ENCODE measurements at places on chromosomes 5 and 9. TPM values are rescaled to one million over a fixed set of nuclear protein-coding genes. Genes with fewer than 3 reads are reported as not detected.

DNA sequence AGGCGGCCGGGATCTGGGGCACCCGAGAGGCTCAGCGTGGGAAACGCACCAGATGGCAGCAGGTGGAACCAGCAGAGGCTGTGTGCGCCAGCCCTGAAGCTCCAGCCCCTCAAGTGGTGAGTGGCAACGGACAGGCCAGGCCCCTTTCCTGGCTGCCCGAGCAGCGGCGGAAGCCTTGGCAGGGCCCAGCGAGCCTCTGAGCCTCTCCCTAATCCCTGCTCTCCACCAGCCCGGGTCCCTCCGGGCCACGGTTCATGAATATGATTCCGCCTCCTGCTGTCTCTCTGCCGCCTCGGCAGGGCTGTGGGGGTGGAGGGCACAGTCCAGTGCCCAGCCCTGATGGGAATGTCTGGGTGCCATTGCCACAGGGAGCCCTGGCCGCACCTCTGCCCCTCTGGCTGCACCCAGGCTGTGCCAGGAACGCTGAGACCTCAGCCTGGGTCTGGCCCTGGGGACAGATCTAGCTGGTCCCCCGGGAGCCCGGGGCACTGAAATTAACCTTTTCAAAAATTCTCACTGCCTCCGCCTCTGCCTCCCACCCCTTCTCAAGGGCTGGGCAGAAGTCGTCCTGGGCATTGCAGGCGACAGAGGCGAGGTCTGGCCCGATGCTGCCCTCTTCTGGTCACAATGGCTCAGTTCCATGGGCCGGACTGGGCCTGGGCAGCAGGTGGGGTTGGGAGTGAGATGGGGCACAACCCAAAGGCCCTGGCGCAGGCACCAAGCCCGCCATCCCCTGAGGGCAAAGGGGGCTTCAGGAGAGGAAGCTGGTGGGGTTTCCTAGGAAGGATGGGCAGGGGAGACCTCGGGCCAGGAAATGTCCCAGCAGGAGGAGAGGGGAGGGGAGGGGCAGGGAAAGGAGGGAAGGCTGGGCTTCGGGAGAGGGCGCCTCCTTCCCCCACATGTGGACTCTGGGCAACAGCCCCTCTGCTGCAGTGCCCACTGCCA, 20.3 kb downstream of the CCDC187 start:
- no peaks in the 10 kb centered on the region for H3K36me3 ChIP-seq
- no peak overlapping the region for H3K4me3 ChIP-seq
- no peaks in the 10 kb centered on the region for H3K4me1 ChIP-seq
- H3K27ac ChIP-seq, result no peak overlapping the region
- peak; percentile 87 for DNase-seq

GRCh38 chr5:138489683-138490061, 24.4 kb downstream of the EGR1 start:
- no peak overlapping the region for H3K27ac ChIP-seq
- H3K4me1 ChIP-seq, result peaks cover 7% of the 10 kb centered on the region
- no peak overlapping the region for H3K4me3 ChIP-seq
- DNase-seq, result no peak
- peaks cover 26% of the 10 kb centered on the region for H3K27me3 ChIP-seq

DNA sequence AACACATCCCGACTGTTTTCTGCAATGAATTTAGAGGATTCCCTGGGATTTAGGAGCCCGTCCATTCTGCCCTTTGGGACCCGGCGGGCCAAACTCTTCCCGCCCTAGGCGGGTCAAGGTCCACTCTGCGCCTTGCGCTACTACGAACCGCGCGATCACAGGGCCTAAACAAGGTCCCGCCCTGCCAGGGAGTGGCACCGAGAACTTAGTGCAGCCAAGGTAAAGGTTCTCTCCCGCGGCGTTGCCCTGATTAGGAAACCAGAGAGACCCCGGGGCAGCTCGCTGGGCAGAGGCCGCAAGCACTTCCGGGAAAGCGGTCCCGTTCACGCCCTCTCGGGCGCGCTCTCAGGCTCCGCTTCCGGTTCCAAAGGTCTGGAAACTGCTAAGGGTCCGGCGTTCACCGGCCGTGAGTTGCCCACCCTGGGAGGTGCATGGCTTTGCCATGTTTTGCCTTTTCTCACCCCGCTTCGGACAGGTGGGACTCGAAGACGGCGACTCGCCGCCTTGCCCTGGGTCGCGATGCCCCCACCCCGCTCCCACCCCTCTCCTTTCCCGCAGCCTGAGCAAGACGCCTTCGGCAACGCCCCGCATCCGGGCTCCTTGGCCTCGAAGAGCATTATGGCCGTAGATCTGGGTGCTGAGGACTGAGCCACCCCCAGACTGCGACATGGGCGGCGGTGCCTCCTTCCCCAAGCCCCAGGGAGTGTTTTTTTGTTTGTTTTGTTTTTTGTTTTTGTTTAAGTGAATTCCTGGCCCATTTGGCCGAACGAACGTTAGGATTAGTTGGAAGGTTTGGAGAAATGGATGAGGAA, 23.4 kb downstream of the HNRNPK start:
- DNase-seq, result peak; percentile 90
- peak overlapping the region; percentile 77 for H3K4me3 ChIP-seq
- H3K27ac ChIP-seq, result peak overlapping the region; percentile 77
- H3K27me3 ChIP-seq, result no peaks in the 10 kb centered on the region
- H3K4me1 ChIP-seq, result no peaks in the 10 kb centered on the region
- H3K36me3 ChIP-seq, result 0 out of 2 replicates have a peak, but pooled peaks cover 3% of the 10 kb centered on the region

DNA sequence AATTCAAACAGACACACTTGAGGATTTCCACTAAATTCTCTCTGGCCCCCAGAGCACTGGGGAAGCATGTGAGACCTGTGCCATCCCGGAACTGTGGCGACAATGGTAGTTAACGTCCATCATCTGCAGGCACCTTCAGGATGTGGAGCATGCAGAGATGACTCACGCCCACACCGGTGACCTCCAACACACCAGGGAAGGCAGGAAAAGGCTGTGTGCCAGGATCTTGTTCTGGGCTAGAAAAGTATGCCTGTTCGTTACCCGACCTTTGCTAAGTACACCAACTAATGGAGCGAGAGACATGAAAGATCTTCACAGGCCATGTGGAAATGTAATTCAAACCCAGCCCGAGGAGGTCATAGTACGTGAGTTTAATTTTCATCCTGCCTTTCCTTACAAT, 208.8 kb downstream of the MELK start:
- no peaks in the 10 kb centered on the region for H3K27me3 ChIP-seq
- no peak overlapping the region for H3K4me3 ChIP-seq
- H3K36me3 ChIP-seq, result no peaks in the 10 kb centered on the region

GRCh38 chr9:79975621-79976256, 404.0 kb downstream of the TLE4 start:
- no peaks in the 10 kb centered on the region for H3K36me3 ChIP-seq
- 0 out of 2 replicates have a peak overlapping the region, but pooled peaks have one; percentile 32 for H3K27ac ChIP-seq
- H3K4me3 ChIP-seq, result no peak overlapping the region
- DNase-seq, result peak; percentile 19
- H3K27me3 ChIP-seq, result no peaks in the 10 kb centered on the region

- DNase-seq, result peak; percentile 89
- no peaks in the 10 kb centered on the region for H3K27me3 ChIP-seq
- H3K36me3 ChIP-seq, result no peaks in the 10 kb centered on the region
- peak overlapping the region; percentile 76 for H3K27ac ChIP-seq
- peaks cover 35% of the 10 kb centered on the region for H3K4me1 ChIP-seq
- H3K4me3 ChIP-seq, result no peak overlapping the region
Observed at GRCh38 chr9:8734760-8735159, 935.2 kb upstream of the DMAC1 start.

DNA sequence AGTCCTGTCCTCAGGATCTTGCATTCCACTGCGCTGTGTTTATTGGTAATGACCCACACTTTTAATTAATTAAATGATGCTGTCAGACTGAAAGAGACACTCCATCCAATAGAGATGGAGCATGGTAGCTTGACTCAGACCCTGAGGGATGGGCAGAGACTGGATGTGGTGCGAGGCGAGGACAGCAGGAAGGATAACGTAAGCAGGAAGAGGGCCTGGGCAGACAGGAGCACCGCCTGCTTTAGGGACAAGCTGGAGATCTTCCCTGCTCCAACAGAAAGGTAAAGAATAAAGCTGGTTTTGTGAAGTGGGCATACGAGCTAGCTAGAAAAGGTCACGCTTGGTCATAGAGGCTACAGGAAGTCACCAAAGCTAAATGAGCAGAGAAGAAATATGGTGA, 3.6 kb upstream of the DOCK8 start:
- H3K4me1 ChIP-seq, result peaks cover 6% of the 10 kb centered on the region
- no peak overlapping the region for H3K4me3 ChIP-seq
- no peaks in the 10 kb centered on the region for H3K36me3 ChIP-seq

GRCh38 chr5:174825587-174825986, 101.2 kb downstream of the MSX2 start:
- H3K4me3 ChIP-seq, result no peak overlapping the region
- DNase-seq, result no peak
- H3K27ac ChIP-seq, result no peak overlapping the region
- H3K4me1 ChIP-seq, result no peaks in the 10 kb centered on the region
- H3K27me3 ChIP-seq, result no peaks in the 10 kb centered on the region
- no peaks in the 10 kb centered on the region for H3K36me3 ChIP-seq

DNA sequence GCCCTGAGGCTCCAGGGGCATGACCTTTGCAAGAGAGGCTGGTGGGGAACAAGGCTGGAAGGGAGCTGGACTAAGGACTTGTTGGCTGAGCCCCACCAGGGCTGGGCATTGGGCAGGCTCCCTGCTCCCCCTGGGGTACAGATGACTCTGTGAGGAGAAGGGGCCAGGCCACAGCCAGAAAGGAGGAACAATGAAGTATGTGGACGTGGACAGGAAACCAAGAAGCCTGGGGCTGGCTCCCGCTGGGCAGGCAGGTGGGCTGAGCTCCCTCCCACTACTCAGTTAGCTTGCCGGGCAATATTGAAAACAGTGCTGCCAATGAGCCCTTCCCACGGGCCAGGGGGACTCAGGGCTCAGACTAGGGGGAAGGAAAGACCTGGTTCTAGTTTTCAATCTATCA, 66.1 kb upstream of the SPTLC1 start:
- no peak overlapping the region for H3K4me3 ChIP-seq
- DNase-seq, result no peak
- no peaks in the 10 kb centered on the region for H3K4me1 ChIP-seq
- H3K27me3 ChIP-seq, result no peaks in the 10 kb centered on the region

DNA sequence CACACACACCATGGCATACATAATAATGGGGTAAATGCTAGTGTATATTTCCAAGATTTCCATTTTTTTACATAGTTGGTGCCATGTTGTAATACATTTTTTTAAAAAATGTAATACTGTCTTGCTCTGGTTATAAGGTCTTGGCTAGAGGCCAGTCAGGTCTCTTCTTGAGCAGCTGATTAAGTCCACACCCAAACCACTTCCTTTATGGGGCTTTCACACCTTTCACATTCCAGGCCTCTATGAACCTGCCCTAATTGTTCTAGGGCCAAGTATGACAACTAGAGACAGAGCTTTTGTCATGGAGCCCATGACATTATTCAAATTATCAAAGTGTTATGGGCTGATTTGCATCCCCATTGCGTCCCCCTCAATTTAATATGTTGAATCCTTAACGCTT, 495.6 kb upstream of the CTNND2 start:
- no peaks in the 10 kb centered on the region for H3K4me1 ChIP-seq
- no peaks in the 10 kb centered on the region for H3K36me3 ChIP-seq
- H3K27me3 ChIP-seq, result no peaks in the 10 kb centered on the region
- no peak for DNase-seq
- no peak overlapping the region for H3K4me3 ChIP-seq
- H3K27ac ChIP-seq, result no peak overlapping the region

GRCh38 chr9:104970271-104970987, 42.5 kb upstream of the ABCA1 start:
- no peak for DNase-seq
- no peaks in the 10 kb centered on the region for H3K27me3 ChIP-seq
- no peaks in the 10 kb centered on the region for H3K36me3 ChIP-seq
- peaks cover 10% of the 10 kb centered on the region for H3K4me1 ChIP-seq
- H3K4me3 ChIP-seq, result no peak overlapping the region

The TXNDC8 gene
- total RNA-seq, result not detected

The KCNV2 gene
- not detected for total RNA-seq

GRCh38 chr5:135034236-135034962, 371 bp upstream of the PITX1 start:
- peak overlapping the region; percentile 62 for H3K4me3 ChIP-seq
- H3K4me1 ChIP-seq, result peaks cover 32% of the 10 kb centered on the region
- DNase-seq, result peak; percentile 71

DNA sequence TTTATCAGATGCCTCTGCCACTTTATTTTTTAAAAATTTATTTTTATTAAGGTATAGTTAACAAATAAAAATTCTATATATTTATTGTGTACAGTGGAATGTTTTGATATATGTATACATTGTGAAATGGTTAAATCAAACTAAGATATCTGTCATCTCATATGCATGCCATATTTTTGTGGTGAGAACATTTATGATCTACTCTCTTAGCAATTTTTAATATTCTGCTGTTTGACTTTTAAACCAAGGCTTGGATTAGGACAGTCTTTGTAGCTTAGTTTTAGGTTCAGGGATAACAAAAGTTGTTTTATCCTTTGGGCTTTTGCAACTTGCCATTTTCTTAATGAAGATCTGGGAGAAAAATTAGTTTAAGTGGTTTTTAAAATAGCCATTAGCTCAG, 46.0 kb upstream of the CDKN2B start:
- H3K27ac ChIP-seq, result no peak overlapping the region
- H3K36me3 ChIP-seq, result no peaks in the 10 kb centered on the region
- no peaks in the 10 kb centered on the region for H3K27me3 ChIP-seq
- no peak overlapping the region for H3K4me3 ChIP-seq
- H3K4me1 ChIP-seq, result no peaks in the 10 kb centered on the region
- no peak for DNase-seq

The GABRA6 gene
- not detected for total RNA-seq

DNA sequence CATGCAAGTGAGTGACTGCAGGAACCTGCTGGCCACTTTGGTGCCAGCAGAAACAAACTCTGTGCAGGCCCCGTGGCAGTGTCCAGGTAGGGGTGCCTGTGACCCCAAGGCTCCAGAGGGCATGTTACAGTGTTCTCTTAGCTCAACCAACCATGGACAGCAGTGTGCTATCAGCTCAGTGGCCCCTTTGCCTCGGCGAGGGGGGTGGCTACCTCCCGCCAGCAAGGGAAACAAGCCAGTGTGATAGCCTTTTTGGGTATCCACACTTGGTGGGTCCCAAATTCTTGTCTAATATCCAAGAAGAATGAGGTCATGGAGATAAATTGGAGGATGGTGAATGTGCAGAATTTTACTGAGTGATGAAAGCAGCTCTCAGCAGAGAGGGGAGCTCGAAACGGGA, 298.6 kb upstream of the SLC30A5 start:
- H3K4me3 ChIP-seq, result no peak overlapping the region
- H3K27me3 ChIP-seq, result peaks cover 9% of the 10 kb centered on the region
- no peaks in the 10 kb centered on the region for H3K36me3 ChIP-seq

The HARS2 gene
- 21.6 TPM for total RNA-seq

- DNase-seq, result no peak
- H3K27me3 ChIP-seq, result no peaks in the 10 kb centered on the region
- no peak overlapping the region for H3K27ac ChIP-seq
- no peaks in the 10 kb centered on the region for H3K4me1 ChIP-seq
Observed at GRCh38 chr5:56971275-56971674, 19.4 kb upstream of the MIER3 start.

- H3K36me3 ChIP-seq, result peaks cover 22% of the 10 kb centered on the region
- H3K4me1 ChIP-seq, result peaks cover 8% of the 10 kb centered on the region
- H3K27me3 ChIP-seq, result no peaks in the 10 kb centered on the region
- no peak overlapping the region for H3K27ac ChIP-seq
Observed at GRCh38 chr9:81581986-81582385, 107.4 kb downstream of the TLE1 start.

Data from GM23338 (cell line).